ENCODE measurements at places on chromosomes 12 and 14.
A peak's percentile ranks its signal among the peaks of the same experiment; 100 is the strongest.

DNA sequence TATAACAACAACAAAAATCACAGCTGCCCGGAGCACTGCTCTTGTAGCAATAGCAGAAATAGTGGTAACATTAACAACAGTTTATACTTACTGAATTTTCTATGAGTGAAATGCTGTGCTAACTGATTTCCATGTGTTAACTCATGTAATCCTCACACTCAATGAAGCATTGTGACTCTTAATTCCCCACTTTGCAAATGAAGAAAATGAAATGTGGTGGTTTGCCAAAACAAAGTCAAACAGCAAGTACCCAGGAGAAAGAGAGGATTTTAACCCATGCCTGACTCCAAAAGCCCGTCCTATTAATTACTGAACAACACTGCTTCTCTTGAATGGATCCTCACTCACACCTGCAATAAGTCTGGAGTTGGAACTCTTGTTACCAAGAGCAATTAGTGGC is 123.5 kb downstream of the MED13L start:
- no peak for DNase-seq

- peak; percentile 7 for DNase-seq
These were observed 851 bp downstream of the HSP90B1 start for GRCh38 chr12:103930787-103931735.

- no peak for DNase-seq
These were observed 50.8 kb downstream of the NTN4 start for GRCh38 chr12:95739561-95740313.

DNA sequence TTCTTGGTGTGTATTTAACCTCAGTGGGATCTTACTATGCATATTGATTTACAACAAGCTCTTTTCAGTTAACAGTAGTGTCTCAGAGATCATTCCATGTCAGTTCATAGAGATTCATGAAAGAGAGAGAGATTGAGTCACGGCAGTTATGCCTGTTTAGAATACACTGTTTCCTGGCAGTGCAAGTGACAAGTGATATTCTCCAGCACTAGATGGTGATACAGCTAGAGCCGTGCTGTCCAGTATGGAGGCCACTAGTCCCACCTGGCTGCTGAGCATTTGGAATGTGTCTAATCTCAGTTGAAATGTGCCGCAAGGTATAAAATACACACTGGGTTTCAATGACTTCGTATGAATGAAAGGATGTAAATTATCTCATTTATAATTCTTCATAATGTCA is 184.4 kb downstream of the SUDS3 start:
- DNase-seq = no peak

- no peak for DNase-seq
These were observed 76.8 kb downstream of the TSPAN9 start for GRCh38 chr12:3154006-3154405.

DNA sequence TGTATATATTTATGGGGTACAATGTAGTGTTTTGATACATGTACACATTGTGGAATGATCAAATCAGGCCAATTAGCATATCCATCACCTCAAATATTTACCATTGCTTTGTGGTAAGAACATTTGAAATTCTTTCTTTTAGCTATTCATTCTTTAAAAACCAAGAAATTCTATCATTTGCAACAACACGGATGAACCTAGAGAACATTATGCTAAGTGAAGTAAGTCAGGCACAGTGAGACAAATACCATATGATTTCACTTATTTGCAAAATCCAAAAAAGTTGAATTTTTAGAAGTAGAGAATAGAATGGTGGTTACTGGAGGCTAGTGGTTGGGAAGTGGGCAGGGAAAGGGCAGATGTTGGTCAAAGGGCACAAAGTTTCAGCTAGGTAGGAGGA is 129.3 kb upstream of the PTPRQ start:
- no peak for DNase-seq

DNA sequence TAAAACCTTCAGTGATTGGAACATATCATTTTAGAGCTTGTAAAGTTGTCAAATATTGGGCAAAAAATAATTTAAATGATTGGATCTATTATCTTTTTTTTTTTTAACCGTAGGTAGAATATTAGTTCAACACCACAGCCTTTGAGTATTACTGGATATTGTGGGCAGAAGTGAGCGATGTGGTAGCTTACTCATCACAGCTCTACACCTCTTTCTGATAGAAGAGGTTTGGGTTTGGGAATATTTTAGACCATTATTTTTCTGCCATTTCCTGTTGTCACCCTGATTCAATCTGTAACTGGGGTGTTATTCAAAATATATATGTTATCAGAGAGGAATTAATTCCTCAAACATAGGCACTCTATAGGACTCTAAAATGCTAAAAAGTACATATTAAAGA is 34.8 kb upstream of the SLC38A2 start:
- DNase-seq = no peak

- DNase-seq = no peak
These were observed 1260.3 kb downstream of the TMEM121 start for GRCh38 chr14:106786697-106787096.

DNA sequence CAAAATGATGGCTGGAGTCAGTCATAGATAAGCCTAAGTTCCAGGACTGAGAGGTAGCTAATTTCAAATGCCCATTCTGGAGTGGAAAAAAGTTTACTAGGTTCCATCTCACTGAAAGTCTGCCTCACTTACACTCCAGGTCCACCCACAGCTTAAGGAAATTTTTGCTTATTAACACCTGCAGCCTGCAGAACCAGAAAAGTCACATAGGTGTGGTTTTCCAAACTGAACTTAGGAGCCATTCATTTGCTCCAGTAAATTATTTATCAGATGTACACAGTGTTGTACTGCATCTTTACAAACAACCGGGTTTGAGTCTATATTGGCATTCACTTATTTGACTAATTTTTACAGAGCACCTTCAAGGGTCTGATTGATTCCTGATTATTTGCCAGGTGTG is 157.4 kb upstream of the ARID2 start:
- DNase-seq = no peak

- no peak for DNase-seq
These were observed at the start of gene ACRBP for GRCh38 chr12:6647083-6647604. Gene ACRBP (minus strand): TSS chr12:6647432. CDS start chr12:6647366, 66 bp downstream.

- no peak for DNase-seq
These were observed 162.9 kb downstream of the KCNA5 start for GRCh38 chr12:5206401-5207175.

DNA sequence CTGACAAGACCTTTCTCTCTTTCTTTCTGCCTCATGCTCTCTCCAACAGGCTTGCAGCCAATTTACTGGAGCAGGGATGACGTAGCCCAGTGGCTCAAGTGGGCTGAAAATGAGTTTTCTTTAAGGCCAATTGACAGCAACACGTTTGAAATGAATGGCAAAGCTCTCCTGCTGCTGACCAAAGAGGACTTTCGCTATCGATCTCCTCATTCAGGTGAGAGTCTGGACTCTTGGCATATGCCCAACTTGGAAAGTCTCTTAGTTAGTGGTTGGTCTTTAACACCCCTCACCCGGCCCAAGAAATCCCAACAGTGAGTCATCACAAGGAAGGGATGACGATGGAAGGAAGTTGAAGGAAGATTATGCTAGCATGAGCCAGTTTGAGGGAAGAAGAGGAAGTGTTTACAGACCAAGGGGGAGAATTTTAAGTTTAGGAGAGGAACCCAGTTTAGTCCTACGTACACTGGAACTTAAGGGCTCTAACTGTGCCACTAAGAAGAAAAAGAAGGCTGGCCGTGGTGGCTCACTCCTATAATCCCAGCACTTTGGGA is 189.7 kb downstream of the ETV6 start:
- DNase-seq = peak; percentile 51

- DNase-seq = no peak
These were observed 96.1 kb downstream of the PPHLN1 start for GRCh38 chr12:42421844-42422779.

GRCh38 chr12:122969676-122970075 is 3.4 kb upstream of the ABCB9 start:
- DNase-seq = no peak

DNA sequence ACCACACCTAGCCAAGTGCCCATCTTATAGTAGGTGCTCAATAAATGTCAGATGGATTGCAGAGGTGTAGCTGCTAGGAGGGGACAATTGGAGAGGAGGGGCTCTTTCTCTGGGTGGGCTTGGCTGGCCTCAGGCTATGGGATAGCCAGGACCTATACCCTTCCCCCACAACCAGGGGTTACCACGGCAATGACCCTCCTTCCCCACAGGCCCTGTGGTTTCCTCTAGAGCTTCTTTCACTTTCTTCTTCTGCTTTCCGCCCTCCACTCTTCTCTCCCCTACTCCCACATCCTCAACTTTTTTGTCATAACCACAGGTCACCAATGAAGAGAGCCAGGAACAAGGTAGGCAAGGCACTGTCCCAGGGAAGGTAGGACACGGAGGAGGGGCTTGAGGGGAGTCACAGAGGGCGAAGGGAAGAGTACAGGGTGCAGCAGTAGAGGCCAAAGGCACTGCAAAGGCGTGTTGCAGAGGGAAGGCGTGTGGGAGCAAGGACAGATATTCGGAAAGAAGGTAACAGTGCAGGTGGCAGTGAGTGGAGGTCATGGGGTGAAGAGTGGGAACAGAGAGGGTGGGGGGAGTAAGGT is 1.9 kb upstream of the ITGB7 start:
- DNase-seq = no peak

- DNase-seq = no peak
These were observed 8.7 kb downstream of the MTERF2 start for GRCh38 chr12:106978035-106978800.

- no peak for DNase-seq
These were observed 12.5 kb upstream of the FOXN3 start for GRCh38 chr14:89429199-89430181.

DNA sequence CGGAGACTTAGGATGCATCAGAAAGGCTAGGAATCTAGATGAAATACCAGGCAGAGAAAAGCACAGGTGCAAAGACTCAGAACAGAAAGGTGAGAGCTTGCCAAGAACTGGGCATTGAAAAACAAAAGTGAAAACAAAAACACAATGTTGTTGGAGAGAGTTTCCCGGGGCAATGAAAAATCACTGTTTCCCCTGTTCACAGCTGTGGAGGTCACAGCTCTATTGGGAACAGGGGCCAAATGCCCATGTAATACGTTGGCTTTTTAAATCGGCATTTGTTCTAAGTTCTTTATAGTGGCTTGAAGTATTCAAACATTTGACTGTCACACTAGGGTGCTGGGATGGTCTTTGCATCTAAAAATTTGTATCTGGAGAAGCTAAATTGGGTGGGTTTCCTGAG is 108.3 kb downstream of the SLC15A4 start:
- DNase-seq = no peak

GRCh38 chr14:22739423-22739822 is 27.1 kb upstream of the OXA1L start:
- no peak for DNase-seq

- DNase-seq = no peak
These were observed 83.7 kb downstream of the TMTC3 start for GRCh38 chr12:88225776-88226175.

GRCh38 chr12:76798864-76799263 is 34.9 kb downstream of the ZDHHC17 start:
- DNase-seq = no peak

GRCh38 chr12:6090803-6091202 is 33.7 kb downstream of the VWF start:
- no peak for DNase-seq

DNA sequence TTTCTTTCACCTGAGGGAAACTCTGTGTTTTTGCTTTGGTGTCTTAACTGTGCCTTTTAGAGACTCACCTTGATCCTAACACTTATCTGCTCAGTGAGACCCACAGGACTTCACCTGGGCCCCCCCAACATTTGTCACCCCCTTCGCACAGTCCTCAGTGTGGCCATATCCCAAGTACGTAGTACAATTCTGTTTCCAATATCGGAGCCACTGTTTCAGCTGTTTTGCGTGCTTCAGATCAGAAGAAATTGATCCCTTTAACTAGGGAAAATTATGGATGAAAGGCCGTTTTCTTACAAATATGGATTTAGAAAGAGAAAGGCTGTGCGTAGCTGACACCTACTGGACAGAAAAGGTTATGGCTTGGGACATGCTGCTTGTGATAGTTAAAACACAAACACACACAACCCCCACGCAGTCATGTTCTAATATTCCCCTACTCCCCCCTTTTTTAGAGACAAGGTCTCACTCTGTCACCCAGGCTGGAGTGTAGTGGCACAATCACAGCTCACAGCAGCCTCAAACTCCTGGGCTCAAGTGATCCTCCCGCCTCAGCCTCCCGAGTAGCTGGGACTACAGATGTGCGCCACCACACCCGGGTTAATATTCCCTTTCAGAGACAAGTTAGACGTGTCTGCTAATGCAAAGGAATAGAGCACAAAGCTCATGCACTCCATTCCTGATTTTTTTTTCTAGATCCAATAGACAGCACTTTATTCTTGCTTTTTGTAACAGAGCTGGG is 3.6 kb upstream of the SLC7A8 start:
- peak; percentile 68 for DNase-seq

Measured in urothelium cell line (cell line).